A673 (cell line): ENCODE measurements at places on chromosomes 1 and 21.
A peak's percentile ranks its signal among the peaks of the same experiment; 100 is the strongest.

DNA sequence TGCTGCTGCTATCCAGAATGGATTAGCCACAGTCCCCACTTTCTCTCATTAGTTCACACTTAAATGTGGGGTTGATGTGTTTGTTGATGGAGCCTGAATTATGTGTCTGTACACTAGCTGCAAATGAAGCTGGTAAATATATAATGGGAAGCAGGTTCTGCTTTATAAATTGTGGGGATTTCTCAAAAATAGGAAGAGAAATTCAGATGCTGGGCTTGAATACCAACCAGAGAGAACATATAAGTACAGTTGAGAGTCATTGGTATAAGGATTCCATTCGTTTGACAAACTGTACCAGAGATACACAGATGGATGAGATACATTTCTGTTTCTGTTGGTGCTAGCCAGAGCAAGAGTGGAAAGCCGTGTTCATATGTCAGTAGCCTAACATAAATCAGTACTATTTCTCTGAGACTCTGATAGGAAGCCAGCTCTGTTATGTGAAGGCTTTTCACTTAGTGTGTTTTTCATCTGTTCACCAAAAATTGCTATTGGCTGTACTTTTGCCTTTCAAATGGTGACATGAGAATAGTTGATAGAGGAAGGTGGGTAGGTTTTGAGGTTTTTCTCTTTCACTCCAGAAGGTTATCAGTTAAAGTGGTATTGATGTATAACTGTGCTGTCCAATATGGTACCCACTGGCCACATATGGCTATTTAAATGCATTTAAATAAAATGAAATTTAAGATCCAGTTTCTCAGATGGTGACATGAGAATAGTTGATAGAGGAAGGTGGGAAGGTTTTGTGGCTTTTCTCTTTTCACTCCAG lies 15.6 kb downstream of the SMG7 start:
- no peak for DNase-seq

DNA sequence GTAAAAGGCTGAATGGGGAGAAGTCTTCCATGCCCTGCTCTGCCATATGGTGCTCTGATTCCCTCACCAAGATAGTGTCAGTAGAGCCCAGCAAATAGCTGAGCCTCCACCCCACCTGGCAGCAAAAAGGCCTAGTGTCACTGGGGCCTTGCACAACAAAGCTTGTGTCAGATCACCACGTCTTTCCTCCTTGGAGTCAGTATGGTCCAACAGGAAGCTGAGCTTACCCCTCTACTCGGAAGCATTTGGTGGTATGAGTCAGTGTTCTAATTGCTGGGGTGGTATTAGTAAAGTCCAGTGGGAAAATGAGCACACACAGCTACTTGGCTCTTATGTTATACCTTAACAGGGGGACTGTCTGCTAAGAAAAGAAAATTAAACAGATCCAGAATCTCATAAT lies 18.7 kb upstream of the RRP15 start:
- peak; percentile 27 for DNase-seq

DNA sequence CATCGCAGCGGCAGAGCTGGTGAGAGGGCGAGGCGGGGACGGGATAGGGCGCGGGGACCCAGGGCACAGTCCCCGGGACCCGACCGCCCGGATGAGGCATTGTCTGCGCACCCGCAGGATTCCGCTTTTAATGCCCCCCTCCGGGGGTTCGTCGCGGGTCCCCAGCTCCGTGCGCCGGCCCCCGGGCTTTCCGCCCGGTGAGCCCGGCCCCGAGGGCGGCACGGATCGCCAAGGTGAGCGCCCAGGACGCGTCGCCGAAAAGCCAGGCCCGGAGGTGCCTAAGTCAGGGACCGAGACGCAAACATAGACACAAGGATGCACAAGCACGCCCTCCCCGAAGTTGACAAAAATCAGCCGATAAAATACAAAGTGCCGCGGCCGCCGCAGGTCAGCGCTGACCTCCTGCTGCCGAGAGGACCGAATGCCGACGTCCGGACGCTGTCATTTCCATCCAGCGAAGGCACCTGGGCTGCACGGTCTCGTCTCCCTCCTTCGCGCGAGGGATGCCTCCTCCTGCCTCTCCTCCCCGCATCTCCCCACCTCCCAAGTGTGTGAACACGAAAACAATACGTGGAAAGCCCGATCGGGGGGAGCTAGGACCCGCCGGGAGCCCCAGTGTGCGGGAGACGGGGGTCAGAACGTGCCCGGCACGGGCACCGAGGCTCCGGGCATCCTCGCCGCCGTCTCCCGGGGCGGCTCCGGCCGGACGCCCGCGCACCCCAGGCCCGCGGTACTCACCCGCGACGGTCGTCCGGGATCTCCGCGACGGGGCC lies 101.1 kb upstream of the SOD1 start:
- DNase-seq = peak; percentile 64

DNA sequence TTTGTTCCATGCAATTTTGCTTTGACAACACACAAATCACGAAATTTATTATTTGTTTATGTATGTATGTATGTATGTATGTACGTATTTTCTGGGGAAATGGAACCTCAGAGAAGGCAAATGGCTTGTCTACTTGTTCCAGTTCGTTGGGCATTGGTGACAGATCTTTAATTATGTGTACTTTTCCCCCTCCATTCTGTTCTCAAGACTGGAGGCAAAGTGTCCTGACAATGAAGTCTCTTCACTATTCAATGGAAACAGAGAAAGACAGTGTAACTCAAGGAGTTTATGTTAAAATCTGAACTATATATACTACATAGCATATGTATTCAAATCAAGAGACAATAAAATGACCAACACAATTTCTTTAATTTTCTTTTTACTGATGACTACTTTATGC lies 245.7 kb upstream of the PTBP2 start:
- DNase-seq = no peak

GRCh38 chr1:224730965-224731364 lies 114.8 kb downstream of the CNIH3 start:
- no peak for DNase-seq

GRCh38 chr1:194067772-194068171 lies 881.4 kb upstream of the B3GALT2 start:
- no peak for DNase-seq

DNA sequence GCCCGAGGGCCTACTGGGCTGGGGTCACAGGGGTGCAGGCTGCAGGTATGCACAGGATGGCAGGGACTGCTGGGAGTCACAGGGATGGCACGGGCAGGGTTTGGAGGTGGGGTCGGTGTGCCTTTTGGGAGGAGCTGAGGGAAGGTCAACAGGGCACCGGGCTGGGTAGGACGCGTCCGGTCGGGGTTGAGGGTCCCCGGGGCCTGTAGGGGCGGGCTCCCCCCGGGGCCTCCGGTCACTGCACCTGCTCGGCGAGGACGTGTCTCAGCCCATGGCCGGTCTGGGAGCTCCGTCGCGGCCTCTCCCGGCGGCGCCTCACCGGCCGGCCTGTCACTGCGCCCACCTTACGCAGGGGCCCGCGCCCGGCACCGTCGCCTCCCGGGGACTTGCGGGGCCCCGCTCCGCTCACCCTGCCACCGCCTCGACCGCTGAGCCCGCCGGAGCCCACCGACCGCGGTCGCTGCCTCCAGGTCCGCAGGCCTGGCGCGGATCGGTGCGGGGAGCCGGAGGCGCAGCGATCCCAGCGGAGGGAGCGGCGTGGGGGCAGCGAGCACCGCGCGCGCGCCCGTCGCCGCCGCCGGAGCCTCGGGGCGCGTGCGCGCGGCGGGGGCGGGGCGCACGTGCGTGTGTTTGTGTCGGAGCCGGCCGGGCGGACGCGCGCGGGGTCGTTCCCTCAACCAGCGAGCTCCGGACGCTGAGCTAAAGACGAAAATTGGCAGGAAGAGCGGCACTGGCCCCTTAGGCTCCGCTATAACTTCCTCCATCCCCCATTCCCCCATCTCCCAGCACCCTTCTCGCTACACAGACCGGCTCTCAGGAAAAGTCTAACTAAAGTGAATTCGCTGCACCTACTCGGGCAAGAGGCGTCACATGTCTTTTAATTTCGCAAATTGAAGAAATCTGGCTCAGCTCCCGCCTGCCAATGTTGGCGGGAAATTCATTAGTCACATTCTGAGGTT lies at the start of gene AMIGO1:
Gene AMIGO1 (minus strand): TSS at position 552 of the 959 bp plus-strand sequence. CDS start 815 bp downstream, outside the sequence.
- DNase-seq = peak; percentile 75
